ENCODE measurements at places on chromosomes 11 and 22. TPM values are rescaled to one million over a fixed set of nuclear protein-coding genes. Genes with fewer than 3 reads are reported as not detected.

Gene TMEM225
- not detected for total RNA-seq

Gene ENTHD1
- total RNA-seq: not detected

Gene MAP6
- 1.9 TPM for total RNA-seq

Gene PES1
- 111 TPM for total RNA-seq

Gene APOA1
- 0.16 TPM for total RNA-seq

Gene C11orf42
- not detected for total RNA-seq

Gene PNPLA3
- 0.68 TPM for total RNA-seq

Gene OVOL1
- total RNA-seq: not detected

Gene LRP4
- 7.2 TPM for total RNA-seq

Gene DNAJB7
- not detected for total RNA-seq

Gene DDI1
- not detected for total RNA-seq

Gene BBOX1
- total RNA-seq: 0.39 TPM

Gene RFPL3
- not detected for total RNA-seq

Gene CAT
- 37.9 TPM for total RNA-seq

Gene UBE4A
- 11.4 TPM for total RNA-seq

Gene GGTLC2
- not detected for total RNA-seq

Gene C22orf31
- total RNA-seq: not detected

Gene SMTNL1
- not detected for total RNA-seq

Gene TST
- total RNA-seq: 61.2 TPM

Gene RASD2
- 1.2 TPM for total RNA-seq

Gene MYRF
- 23.1 TPM for total RNA-seq

Gene MICAL3
- 29.7 TPM for total RNA-seq

Gene SULT4A1
- total RNA-seq: not detected

Gene PRG3
- total RNA-seq: not detected

Gene HBE1
- total RNA-seq: 0.29 TPM

Gene OR4A16
- total RNA-seq: not detected

Gene KRTAP5-11
- total RNA-seq: not detected

Gene OR2D2
- total RNA-seq: not detected

Gene OR5M11
- not detected for total RNA-seq

Gene FAM180B
- not detected for total RNA-seq

Gene PATE4
- not detected for total RNA-seq

Data from A549 treated with CORT108297 at 1 μM for 4 hours (cell line).